ENCODE measurements at places on chromosomes 2 and 18.

DNA sequence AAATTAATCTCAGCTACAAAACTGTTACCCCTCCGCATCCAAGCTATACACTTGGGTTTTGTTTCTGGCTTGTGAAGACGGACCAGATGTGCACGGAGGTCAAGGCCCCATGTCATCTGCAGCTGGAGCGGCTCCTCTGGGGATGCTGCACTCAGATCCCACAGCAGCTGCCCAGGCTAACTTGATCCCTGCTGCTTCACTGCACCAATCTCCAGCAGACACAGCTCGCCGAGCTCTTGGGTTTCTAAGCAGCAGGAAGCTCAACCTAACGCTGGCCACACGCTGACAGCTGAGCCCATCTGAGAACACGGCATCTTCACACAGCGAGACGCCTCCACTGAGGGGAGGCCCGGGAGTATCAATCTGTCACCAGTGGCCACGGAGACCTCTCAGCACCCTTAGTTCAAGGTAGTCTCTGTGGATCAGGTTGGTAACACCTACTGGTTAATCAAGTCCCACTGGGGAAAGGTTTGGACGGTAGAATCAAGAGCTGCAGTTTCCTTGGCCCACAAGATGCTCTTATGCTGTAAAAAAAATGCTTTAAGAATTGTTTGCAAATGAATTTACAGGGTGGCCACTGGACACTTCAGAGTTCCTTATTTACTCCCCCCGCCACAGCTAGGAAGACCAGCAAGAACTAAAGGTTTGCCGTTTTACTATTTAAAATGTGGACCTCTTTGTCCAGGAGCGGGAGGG lies 67.5 kb downstream of the EMILIN2 start:
- peak; percentile 67 for DNase-seq

DNA sequence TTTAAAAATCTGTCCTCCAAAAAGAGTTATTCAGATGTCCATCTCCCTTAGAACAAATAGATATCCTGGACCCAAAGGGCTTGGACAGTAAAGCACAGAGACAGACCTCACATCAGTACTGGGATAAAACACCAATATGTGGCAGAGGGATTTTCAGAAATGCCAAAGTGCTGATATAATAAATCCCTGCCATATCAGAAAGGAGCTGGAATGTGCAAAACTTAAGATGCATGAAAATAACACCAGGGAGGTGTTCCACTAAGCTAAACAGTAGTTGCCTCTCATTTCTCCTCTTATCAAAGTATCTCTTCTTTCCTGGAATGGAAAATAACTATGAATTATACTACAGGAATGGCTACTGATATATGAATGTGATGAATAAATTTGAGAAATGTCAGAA lies 13.2 kb downstream of the USP40 start:
- no peak for DNase-seq

DNA sequence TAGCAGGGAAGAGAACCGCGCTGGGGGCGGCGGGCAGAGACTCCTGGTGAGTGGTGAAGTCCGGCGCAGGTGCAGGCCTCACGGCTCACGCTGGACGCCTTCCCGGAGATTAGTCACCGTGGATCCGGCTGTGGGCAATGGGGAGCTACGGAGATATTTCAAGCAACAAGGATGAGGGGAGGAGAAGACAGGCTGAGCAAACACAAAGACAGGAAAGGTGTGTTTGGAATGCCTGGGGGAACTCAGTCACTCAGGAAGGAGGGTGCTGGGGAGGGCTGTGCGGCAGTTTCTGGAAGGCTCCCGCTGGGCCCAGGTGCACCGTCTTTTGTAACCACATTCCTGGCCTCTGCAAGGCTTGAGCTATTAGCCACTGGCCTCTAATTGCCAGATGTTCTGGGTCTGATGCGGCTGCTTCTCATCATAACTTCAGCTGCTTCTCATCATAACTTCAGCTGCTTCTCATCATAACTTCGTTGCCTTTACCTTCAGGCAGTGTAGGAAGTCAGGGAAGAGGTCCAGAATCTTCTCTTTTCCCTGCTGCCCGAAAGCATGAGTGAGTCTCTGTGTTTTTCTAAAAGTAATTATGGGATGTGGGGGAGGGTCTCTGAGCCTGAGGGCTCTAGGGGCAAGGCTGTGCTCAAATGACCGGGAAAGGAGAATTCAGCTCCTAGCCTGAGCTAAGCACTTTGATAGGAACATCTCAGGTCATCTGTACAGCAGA lies 118.9 kb downstream of the PXDN start:
- DNase-seq: peak; percentile 36

GRCh38 chr18:45339810-45340550 lies 275.3 kb upstream of the SLC14A2 start:
- DNase-seq: no peak

- no peak for DNase-seq
Measured at GRCh38 chr18:26022585-26022984, 67.8 kb downstream of the SS18 start.

- DNase-seq: no peak
Measured at GRCh38 chr18:10354241-10354811, 100.1 kb upstream of the APCDD1 start.

- no peak for DNase-seq
Measured at GRCh38 chr2:105765415-105766299, 20.9 kb downstream of the NCK2 start.

GRCh38 chr2:30453498-30453897 lies 6.5 kb downstream of the LCLAT1 start:
- no peak for DNase-seq

- DNase-seq: no peak
Measured at GRCh38 chr2:226548732-226549131, 250.9 kb downstream of the IRS1 start.

DNA sequence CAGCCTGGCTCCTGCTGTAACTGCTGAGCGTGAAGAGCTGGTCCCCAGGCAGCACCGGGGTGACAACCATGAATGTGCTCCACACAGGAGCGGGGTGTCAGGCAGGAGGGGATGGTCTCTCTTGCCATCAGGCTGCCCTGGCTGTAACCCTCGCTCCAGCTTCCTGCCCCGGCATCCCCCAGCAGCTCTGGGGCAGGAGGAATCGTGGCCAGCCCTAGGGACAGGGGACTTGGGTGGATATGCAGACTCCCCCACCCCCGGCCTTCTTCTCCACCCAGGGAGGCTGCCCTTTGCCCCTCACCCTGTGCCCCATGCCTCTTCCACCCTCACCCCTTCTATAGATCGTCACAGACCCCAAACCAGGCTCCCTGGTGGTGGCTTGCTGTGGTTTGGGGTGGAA lies 69.4 kb upstream of the SMAD7 start:
- DNase-seq: no peak

GRCh38 chr2:56369316-56369715 lies 185.5 kb downstream of the CCDC85A start:
- no peak for DNase-seq

DNA sequence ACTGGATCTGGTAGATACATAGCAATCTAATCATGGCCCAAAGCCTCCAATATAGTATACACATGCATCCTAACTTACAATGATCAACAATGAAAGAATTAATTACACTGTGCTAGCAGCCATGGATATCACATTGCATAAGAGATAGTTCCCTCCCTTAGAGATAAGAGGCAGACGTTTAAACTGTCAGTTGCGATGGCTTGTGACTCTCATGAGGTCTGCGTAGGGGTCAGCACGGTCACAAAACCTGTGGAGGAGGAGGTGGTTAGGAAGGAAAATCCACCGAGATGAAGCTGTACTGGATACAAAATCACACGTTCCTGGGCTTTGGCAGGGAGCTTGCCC lies 800 bp upstream of the RALB start:
- no peak for DNase-seq

DNA sequence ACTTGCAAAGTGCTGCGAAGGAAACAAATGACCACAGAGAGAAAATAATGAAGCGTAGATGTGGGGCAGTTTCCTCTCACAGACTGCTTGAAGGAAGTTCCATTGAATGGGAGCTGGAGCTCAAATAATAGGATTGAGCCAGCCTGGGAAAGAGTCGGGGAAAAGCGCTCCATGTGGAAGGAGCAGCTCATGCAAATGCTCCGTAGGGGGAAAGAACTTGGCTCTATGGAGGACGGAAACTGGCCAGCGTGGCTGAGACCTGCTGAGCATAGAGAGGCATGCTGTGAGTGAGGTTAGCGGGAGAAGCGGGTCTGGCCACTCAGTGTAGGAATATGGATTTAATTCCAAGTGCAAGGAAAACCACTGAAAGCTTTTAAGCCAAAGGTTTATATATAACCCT lies 28.6 kb upstream of the VIT start:
- DNase-seq: peak; percentile 6

GRCh38 chr2:17719562-17720371 lies 33.8 kb downstream of the SMC6 start:
- peak; percentile 13 for DNase-seq

DNA sequence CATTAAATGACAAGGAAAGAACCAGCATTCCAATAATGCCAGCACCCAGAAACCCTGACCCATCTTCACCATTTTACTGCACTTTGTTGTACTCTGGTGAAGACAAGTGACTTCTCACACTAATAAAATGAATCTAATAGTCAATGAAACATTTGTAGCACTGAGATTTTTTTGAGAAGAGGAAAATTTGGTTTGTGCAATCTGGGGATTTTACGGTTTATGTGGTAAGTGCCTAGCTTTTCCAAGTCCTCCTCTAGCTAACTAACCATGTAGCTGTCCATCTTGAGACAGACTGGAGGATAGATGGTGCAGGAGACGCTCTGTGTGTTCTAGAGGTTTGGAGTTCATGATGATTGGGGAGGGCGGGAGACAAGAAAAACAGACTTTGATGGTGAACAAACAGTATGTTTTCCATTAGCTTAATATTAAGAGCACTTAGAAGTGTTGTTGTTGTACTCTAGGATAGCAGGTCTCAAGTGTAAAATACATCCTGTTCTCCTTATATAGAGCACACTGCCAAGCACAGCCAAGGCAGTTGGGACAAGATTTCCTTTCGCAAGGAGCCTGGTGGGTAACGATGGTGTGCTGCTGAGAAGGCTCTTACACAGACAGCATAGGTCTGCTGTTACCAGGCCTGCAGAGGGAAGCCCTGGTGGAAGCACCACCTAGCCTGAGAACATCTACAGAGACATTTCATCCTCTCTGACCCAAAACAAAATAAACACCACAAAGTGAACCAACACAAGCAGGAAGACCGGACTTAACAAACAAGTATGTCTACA lies 83.7 kb downstream of the BCL11A start:
- no peak for DNase-seq

GRCh38 chr2:830419-831224 lies 120.0 kb upstream of the SNTG2 start:
- no peak for DNase-seq

GRCh38 chr18:60020107-60020925 lies 120.5 kb downstream of the PMAIP1 start:
- no peak for DNase-seq

- no peak for DNase-seq
Measured at GRCh38 chr2:3294493-3294892, 83.1 kb downstream of the EIPR1 start.

DNA sequence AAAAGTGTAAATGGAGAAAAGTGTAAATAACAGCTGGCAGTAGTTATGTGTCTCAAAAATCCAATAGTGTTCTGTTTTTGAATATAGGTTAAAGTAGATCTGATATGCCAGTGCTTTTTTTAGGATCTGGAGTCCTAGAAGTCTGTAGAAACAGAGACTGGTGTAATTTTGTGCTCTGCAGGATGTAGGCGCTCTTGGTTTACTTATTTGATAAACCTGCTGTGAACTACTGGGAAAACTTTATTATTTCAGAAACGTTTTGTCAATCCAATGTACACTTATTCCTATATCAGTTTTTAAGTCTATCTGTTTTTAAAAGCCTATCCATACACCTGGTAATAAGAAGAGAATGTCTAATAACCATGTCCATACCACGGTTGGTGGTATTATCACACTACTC lies 530.8 kb upstream of the ZNF804A start:
- DNase-seq: no peak

- no peak for DNase-seq
Measured at GRCh38 chr2:40639320-40639719, 187.4 kb upstream of the SLC8A1 start.

DNA sequence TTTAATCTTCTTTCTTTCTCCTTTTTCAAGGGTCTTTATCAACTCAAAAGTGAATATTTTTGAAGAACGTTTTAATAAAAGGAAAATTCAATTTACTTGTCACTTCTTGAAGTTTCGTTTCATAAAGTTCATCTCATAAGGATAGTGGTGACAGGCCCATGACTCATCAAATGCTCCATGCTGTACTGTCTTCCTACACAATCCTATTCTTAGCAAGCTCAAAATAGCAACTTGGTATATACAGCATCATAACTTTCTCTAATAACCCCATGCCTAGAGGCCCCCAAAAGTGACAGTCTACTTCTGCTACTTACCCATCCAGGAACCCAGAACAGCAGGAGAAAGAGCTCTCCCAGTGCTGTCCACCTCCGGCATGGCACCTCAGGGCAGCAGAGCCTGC lies 7.7 kb downstream of the FBXO15 start:
- no peak for DNase-seq

DNA sequence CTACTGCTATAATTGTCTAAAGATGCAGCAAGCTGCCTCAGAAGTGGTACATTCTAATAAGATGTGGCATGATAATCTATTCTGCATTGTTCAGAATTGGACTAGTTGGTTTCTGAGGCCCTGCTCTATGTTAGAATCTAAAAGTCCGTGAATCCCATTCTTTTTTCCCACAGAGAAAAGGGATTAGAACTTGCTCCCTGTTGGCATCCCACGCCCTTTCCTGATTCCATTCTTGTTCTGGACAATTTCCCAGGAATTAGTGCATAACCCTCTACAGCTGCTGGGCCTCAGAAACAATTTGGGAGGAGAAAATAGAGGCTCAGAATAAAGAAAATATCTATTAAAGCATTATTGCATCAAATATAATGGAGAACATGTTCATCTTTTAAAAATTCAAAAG lies 282.7 kb downstream of the NRXN1 start:
- DNase-seq: no peak

DNA sequence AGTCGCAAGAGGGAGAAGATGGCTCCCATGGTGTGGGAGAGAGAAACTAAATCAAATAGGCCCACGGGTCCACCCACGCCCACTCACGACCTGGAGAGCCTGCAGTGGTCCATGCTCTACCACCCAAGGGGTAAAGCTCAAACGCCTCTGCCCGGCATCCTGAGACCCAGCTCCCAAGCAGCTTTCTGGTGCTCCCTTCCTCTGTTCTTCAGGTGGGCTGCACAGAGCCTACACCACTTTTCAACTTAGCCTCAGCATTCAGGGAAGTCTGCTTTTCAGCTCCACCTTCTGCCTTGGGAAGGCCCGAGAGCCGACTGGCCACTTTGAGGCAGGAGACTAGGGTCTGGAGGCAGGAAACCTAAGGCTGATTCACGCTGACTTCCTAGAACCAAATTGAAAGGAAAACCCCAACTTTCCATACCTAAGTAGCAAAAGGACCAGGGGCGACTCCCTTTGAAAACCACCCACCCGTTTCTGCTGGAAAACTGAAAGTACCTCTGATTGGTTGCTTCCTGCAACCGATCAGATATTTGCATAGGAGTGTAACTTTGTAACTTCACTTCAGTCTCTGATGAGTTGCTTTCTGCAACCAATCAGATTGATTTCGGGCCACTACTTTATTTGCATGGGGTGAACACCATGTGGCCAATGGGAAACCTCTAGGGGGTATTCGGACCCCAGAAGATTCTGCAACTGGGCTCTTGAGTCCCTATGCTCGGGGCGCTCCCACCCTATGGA lies 26.8 kb upstream of the SPATA3 start:
- no peak for DNase-seq
